Large intestine (tissue), 12 donors: ENCODE measurements at places on chromosomes 7 and 10.

- no peak for DNase-seq
Observed at GRCh38 chr7:151252961-151253711, 4.6 kb upstream of the SMARCD3 start.

GRCh38 chr7:75040512-75040911, 33.1 kb downstream of the RCC1L start:
- DNase-seq = no peak

DNA sequence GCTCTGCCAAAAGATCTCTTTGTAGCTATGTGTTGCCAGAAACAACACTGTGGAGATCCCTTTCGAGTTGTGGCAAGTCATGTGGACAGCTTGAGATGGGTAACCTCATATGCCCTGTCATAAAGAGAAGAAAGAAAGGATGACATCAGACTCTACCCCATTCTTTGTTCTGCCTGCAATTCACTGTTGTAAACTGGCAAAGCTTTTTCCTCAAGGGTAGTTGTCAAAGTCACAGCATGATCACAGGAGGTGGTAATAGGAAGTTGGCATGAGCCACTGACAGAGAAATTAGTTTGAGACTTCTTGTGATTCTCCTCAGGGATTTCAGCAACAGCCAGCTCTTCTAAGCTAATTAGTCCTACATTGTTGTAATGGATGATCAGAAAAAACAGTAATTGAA, 19.4 kb upstream of the MINDY3 start:
- DNase-seq = no peak

DNA sequence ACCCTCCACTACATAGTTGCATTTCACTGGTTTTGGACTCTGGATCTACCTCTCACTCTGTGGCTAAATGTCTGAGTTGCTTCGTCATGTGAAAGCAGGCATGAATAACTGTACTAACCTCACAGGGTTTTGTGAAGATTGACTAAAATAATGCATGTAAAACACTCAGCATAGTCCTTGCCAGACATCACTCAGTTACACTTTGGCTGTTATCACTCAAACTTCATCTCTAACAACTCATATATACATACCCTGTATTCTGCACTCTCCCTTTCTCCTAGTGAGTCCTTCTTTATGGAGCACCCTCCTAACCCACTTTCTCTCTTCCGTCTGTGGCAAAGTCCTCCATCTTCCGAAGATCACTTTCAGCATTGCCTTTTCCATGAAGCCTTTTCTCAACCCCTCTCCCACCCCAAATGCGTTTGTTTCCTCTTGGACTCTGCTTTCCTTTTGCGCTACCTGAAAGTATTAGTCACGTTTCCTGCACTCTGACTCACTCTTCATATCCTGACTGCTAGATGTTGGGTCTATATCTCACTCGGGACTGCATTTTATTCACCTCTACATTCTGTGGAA, 72.6 kb downstream of the OSBPL3 start:
- DNase-seq = no peak

DNA sequence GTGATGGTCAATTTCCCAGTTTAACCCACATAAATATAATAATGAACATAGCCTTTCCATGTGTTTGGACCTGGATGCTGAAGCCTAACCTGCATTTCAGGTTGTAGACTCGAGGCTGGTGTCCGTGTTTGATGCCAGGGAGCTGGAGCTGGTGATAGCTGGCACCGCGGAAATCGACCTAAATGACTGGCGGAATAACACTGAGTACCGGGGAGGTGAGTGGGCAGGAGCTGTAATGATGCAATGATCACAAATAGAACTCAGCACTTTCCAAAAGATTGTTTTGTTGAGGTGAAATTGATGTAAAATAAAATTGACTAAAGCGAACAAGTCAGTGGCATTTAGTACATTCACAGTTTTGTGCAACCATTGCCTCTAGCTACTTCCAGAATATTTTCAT, 30.8 kb upstream of the STK17A start:
- DNase-seq = no peak

DNA sequence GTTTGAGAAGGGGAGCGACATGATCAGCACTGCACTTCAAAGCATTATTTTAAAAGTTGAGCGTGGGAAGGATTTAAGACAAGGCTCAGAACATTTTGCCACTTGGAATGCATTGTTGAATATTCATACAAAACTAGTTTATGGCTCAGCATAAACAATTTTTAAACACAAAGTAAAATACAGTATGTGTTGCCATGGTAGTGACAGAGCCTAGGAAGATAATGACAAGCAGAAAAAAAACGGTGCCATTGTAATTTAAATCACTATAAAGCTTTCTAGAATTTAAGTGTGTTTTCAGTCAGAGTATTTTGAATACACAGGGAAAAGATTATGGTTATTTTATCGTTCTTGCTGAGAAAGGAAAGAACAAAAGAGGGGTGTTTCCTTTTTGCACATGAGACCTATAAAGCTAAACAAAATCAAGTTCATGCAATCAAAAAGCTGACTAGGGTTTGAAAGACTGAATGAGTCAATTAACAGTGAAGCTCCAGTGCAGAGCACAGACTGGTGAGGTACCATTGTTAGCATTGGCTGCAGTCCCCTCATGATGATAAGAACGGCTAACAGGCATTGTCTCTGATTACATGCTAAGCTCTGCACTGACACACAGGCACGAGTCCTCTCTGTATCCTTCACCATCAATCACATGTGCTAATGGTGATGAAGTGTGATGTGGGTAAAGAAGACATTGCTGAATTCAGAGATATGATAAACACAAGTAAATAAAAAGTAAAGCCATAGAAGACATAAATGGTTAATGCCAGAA, 181.9 kb upstream of the VSTM2A start:
- no peak for DNase-seq
